ENCODE measurements at places on chromosomes 12 and 14. TPM values are rescaled to one million over a fixed set of nuclear protein-coding genes. Genes with fewer than 3 reads are reported as not detected.

The FAM186B gene
- total RNA-seq = 0.74 TPM

The CDKN3 gene
- total RNA-seq = 92.0 TPM

The KLRC2 gene
- total RNA-seq = 1.4 TPM

The TMTC3 gene
- 9.8 TPM for total RNA-seq

The DPF3 gene
- total RNA-seq = 0.23 TPM

The OVCH1 gene
- not detected for total RNA-seq

The KCNH3 gene
- 1.7 TPM for total RNA-seq

The ESRRB gene
- 0.30 TPM for total RNA-seq

The CFAP251 gene
- total RNA-seq = 1.6 TPM

The PRIMA1 gene
- total RNA-seq = not detected

The CLEC2A gene
- total RNA-seq = not detected

DNA sequence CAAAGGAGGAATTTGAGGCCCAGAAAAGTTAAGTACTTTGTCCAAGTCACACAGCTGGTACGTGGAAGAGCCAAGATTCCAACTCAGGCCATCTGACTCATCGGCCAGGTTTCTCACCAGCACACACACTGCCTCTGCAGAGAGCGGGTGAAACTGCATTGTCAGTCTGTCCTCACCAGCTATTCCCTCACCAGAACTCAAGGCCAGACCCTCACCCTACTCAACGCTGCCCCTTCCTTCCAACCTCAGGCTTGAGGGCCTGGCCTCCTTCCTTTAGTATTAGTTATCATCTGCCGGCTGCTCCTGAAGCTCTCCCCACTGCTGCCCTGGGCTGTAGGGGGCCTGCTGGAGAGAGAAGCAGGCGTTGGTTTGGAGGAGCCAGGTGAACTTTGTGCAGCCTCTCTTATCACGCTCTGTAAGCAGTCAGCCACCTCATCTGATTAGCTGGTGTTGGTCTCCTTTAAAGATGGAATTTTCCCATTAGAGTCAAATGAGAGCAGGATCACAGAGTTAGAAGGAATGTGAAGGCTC lies 16.6 kb upstream of the PLEK2 start:
- peaks cover 14% of the 10 kb centered on the region for H3K27me3 ChIP-seq
- H3K36me3 ChIP-seq = no peaks in the 10 kb centered on the region
- no peak overlapping the region for H3K4me3 ChIP-seq
- H3K27ac ChIP-seq = no peak overlapping the region

- no peaks in the 10 kb centered on the region for H3K27me3 ChIP-seq
- H3K4me1 ChIP-seq = peaks cover 40% of the 10 kb centered on the region
- no peak overlapping the region for H3K4me3 ChIP-seq
- no peaks in the 10 kb centered on the region for H3K36me3 ChIP-seq
- DNase-seq = no peak
Measured at GRCh38 chr14:98949051-98949450, 322.9 kb downstream of the BCL11B start.

DNA sequence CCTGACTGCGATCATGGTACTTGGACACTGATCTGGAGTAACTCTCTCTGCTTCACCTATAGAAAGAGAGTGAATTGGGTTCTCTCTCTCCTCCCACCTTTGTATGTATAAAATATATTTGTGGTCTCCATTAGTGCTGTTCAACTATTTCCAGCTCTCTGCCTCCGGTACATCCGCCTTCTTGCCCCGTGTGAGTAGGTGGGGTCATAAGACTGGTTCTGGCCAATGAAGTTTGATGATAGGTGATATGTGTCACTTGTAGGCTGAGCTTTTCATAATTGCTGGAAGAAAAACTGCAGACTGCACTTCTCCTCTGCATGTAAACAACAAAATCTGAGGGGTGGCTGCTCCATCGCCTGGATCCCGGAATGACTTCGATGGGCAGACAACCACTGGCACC lies 210.4 kb downstream of the EXOC5 start:
- no peak overlapping the region for H3K27ac ChIP-seq
- no peak for DNase-seq
- peaks cover 21% of the 10 kb centered on the region for H3K4me1 ChIP-seq
- H3K27me3 ChIP-seq = peaks cover 33% of the 10 kb centered on the region
- no peaks in the 10 kb centered on the region for H3K36me3 ChIP-seq
- no peak overlapping the region for H3K4me3 ChIP-seq

DNA sequence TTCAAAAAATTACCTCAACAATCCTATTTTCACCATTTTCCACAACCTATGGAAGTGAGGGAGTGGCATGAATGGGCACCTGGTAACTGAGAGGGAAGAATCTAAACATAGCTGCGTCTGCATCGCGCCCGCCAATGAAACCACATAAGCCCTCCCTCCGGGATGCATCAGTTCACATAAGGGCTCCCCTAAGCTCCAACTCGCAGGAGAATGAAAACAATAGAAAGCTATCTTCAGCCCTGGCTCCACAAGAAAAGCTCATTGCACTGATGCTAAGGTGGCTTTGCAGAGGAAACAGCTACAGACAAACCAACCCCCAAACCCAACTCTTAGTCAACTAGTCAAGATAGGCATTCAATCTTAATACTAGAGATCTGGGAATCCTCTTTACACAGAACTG lies 173.3 kb downstream of the FOXN3 start:
- H3K4me3 ChIP-seq = no peak overlapping the region
- H3K36me3 ChIP-seq = peaks cover 6% of the 10 kb centered on the region
- no peaks in the 10 kb centered on the region for H3K27me3 ChIP-seq
- H3K4me1 ChIP-seq = peaks cover 48% of the 10 kb centered on the region

DNA sequence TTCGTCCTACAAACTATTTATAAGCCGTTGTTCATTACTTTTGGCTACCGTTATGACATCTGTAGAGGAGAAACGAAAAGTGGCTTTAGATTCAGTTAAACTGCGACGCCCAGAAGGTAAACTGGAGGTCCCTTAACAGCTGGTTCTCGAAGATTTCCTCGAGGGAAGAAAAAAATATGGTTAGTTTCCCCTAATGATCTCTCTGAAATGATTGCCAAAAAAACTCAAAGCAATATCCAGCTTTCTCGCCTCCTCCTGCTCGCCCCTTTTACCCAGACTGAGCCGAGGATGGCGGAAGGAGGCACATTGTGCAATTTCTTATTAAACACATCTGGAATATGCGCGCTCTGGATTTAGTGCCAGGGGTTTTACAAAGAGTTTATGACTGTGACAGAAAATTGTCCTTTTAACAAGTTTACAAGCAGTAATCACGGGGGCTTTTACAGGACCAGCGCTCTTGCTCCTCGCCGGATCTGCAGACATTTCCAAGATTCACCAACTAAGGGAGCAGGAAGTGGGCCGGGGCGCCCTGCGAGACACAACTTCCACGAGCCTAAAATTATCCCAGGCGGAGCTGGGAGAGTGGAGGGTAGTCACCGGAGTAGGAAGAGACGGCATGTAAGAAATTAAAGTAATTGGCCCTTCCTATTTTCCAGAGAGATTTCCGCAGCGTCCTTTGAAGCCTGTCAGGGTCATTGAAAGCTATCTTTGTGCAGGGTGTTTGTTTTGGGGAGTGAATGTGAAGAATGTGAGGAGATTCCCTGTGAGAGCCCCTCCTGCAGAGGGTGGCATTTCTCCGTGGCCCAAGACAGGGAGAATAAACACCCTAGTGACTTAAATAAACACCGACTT lies 5.6 kb downstream of the SIX1 start:
- H3K27me3 ChIP-seq = peaks cover 100% of the 10 kb centered on the region
- peak overlapping the region; percentile 72 for H3K4me3 ChIP-seq
- no peak for DNase-seq
- H3K4me1 ChIP-seq = peaks cover 50% of the 10 kb centered on the region
- no peaks in the 10 kb centered on the region for H3K36me3 ChIP-seq
- H3K27ac ChIP-seq = no peak overlapping the region

DNA sequence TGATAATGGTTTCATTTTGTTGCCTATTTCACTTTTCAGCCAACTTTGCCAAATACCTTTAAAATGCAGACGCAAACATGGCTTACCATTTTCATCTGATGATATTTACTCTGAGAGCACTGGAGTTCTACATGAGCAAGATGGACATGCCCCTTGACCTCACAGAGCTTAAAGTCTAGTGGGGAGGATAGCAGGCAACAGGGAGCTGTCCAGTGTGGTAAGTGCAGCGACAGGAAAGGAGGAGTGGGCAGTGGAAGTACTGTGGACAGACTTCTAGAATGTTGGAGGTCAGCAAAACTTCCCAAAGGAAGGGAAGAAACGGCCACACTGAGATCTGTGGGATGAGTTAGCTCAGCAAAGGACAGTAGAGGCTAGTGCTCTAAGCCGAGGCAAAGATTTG lies 25.3 kb downstream of the LRIG3 start:
- no peaks in the 10 kb centered on the region for H3K4me1 ChIP-seq
- no peak overlapping the region for H3K27ac ChIP-seq
- H3K36me3 ChIP-seq = peaks cover 2% of the 10 kb centered on the region
- H3K27me3 ChIP-seq = no peaks in the 10 kb centered on the region
- H3K4me3 ChIP-seq = no peak overlapping the region

GRCh38 chr12:2004113-2004929 lies at the start of gene DCP1B:
Gene DCP1B, minus strand, starts transcription at chr12:2004457. Its CDS starts 26 bp downstream, at chr12:2004431.
- peak; percentile 96 for DNase-seq
- H3K27ac ChIP-seq = peak within 1 kb of the TSS; percentile 98
- H3K27me3 ChIP-seq = no peaks in the 10 kb centered on the region
- peak within 1 kb of the TSS; percentile 99 for H3K4me3 ChIP-seq

DNA sequence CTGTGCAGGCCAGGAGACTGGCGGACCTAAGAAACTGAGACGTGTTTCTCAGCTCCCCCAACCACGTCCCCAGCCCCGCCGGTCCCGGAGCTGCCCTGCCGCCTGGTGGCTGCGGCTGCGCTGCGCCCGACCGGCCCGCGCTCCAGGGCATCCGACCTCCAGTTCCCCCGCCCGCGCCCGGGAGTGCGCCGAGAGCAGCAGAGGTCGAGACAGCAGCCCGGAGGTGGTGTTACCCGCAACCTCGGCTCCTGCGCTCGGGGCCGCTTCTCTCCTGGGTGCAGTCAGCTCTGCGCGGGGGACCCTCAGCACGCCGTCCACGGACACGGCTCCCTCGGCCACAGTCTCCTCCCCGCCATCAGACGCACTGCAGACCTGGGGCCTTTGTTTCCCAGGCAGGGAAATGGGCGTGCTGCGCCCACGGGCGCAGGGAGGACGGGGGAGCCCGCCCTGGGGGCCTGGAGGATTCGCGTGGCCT lies 21.6 kb upstream of the GPR132 start:
- H3K27ac ChIP-seq = no peak overlapping the region
- H3K4me3 ChIP-seq = peak overlapping the region; percentile 88
- H3K36me3 ChIP-seq = no peaks in the 10 kb centered on the region
- peaks cover 13% of the 10 kb centered on the region for H3K27me3 ChIP-seq

GRCh38 chr14:105605464-105606304 lies 79.3 kb downstream of the TMEM121 start:
- H3K4me3 ChIP-seq = no peak overlapping the region
- no peak for DNase-seq
- no peaks in the 10 kb centered on the region for H3K27me3 ChIP-seq
- no peak overlapping the region for H3K27ac ChIP-seq
- no peaks in the 10 kb centered on the region for H3K36me3 ChIP-seq

GRCh38 chr14:36057452-36058116 lies 118.9 kb downstream of the PTCSC3 start:
- no peak overlapping the region for H3K27ac ChIP-seq
- no peaks in the 10 kb centered on the region for H3K4me1 ChIP-seq
- H3K27me3 ChIP-seq = peaks cover 29% of the 10 kb centered on the region
- H3K36me3 ChIP-seq = no peaks in the 10 kb centered on the region
- DNase-seq = no peak
- H3K4me3 ChIP-seq = no peak overlapping the region

DNA sequence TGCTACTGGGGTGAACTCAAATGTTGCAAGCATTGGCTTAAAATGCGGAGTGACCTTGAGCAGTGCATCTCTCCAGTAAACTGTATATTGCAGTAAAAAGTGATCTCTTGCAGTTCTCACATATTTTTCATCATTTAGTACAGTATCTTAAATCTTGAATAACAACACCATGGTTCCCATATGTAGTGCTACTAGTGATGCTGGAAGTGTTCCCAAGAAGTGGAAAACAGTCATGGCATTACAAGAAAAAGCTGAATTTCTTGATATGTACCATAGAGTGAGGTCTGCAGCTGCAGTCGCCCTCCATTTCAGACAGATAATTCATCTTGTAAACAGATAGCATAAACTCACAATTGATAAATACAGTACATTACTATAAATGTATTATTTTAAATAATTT lies 42.9 kb upstream of the TSPAN8 start:
- no peak overlapping the region for H3K27ac ChIP-seq
- H3K27me3 ChIP-seq = no peaks in the 10 kb centered on the region
- no peak for DNase-seq
- no peaks in the 10 kb centered on the region for H3K36me3 ChIP-seq

DNA sequence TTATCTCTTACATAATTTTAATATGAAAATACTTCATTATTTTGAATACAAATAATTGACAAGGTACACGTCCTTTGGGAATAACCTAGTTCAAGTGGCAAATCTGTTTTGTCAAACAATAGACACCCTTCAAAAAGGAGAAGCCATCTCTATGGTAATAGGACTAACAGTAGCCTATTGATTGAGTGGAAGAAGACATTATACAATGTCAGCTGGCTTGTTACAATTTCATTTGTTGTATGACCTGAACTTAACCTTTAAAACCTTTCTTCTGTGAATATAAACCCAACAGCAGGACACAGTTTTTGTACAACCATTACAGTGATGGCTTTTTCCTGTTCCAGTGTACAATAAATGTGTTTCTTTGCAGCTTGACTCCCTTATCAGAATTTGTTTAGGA lies 8.1 kb downstream of the TMEM260 start:
- DNase-seq = no peak
- H3K4me3 ChIP-seq = no peak overlapping the region
- no peak overlapping the region for H3K27ac ChIP-seq
- H3K36me3 ChIP-seq = no peaks in the 10 kb centered on the region

- H3K4me3 ChIP-seq = peak within 1 kb of the TSS; percentile 90
- H3K27ac ChIP-seq = peak within 1 kb of the TSS; percentile 84
- peak; percentile 95 for DNase-seq
- peaks cover 33% of the 10 kb centered on the region for H3K4me1 ChIP-seq
- H3K27me3 ChIP-seq = no peaks in the 10 kb centered on the region
- no peaks in the 10 kb centered on the region for H3K36me3 ChIP-seq
Measured at GRCh38 chr12:113135178-113136127, at the start of gene RASAL1. Gene RASAL1, minus strand, starts transcription at chr12:113135761. Its CDS starts 299 bp downstream, at chr12:113135462.

- no peaks in the 10 kb centered on the region for H3K36me3 ChIP-seq
- H3K4me1 ChIP-seq = no peaks in the 10 kb centered on the region
Measured at GRCh38 chr12:80268924-80269749, 169.8 kb downstream of the OTOGL start.

- no peaks in the 10 kb centered on the region for H3K4me1 ChIP-seq
- H3K4me3 ChIP-seq = no peak overlapping the region
- H3K27me3 ChIP-seq = peaks cover 36% of the 10 kb centered on the region
- no peaks in the 10 kb centered on the region for H3K36me3 ChIP-seq
- no peak overlapping the region for H3K27ac ChIP-seq
Measured at GRCh38 chr12:4992871-4993270, 50.8 kb upstream of the KCNA5 start.

DNA sequence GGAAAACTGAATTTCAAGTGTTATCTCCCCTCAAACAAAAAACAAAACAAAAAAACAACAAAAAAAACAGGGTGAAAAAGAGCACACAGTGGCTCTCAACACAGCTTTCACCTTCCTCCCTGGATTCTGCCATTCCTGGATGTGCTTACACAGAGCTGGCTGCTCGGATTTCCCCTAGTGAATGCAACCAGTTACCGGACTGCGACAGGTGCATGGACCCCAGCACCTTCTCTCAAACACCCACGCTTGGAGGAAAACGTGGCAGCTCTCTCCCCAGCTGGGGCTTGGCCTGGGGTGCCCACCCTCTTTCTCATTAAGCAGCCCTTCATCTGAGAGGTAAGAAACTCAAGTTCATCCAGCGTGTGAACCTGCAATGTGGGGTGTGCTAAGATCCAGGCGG lies 33.5 kb upstream of the DICER1 start:
- H3K27me3 ChIP-seq = peaks cover 20% of the 10 kb centered on the region
- H3K27ac ChIP-seq = no peak overlapping the region
- DNase-seq = no peak
- H3K36me3 ChIP-seq = no peaks in the 10 kb centered on the region
- H3K4me3 ChIP-seq = no peak overlapping the region

- peaks cover 7% of the 10 kb centered on the region for H3K27me3 ChIP-seq
- H3K4me1 ChIP-seq = no peaks in the 10 kb centered on the region
- H3K36me3 ChIP-seq = no peaks in the 10 kb centered on the region
- DNase-seq = no peak
Measured at GRCh38 chr14:60363687-60364086, 114.7 kb downstream of the PPM1A start.
